ENCODE measurements at places on chromosomes 6 and 20.
A peak's percentile ranks its signal among the peaks of the same experiment; 100 is the strongest.

DNA sequence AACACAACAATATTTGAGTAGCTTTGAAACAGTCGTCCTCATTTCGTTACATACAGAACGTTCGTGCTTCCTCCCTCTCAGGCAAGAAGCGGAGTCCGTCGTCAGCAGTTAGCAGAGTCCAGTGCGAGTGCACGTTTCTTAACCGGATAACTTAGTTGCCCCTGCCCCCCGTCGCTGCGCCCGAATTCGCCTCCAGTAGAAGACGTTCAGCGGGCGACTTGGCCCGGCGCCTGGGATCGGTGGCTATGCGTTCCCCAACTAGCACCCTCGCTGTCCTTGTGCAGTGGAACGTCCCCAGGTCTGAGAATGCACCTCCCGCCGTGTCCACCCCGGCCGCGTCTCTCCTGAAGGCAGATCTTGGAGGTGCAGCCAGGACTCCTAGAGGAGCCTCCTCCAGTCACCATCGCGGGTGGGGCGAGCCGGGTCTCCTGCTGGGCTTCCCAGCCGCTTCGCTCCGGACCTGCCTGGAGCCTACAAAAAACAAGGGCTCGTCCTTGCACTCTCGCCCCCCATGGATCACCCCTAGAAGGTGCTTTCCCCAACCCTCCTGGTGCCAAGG is 910 bp upstream of the PCSK2 start:
- peak; percentile 17 for DNase-seq

DNA sequence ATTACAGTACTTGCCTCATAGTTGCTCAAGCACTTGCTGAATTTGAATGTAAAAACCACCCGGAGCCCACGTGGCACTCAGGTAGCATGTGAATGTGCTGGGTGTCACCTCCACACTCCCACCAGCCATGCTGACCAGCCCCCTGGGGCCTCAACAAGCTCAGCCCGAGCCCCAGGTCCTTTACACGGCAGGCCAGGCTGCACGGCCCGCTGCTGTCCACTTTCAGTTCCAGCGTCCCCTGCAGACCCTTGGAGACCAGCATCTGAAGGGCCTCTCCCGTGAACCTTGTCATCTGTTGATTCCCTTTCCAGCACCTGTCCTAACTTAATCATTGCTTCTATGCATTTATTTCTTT is 33.3 kb upstream of the ZBP1 start:
- peak; percentile 75 for DNase-seq

GRCh38 chr6:73506246-73506645 is 14.6 kb downstream of the EEF1A1 start:
- DNase-seq, result no peak

DNA sequence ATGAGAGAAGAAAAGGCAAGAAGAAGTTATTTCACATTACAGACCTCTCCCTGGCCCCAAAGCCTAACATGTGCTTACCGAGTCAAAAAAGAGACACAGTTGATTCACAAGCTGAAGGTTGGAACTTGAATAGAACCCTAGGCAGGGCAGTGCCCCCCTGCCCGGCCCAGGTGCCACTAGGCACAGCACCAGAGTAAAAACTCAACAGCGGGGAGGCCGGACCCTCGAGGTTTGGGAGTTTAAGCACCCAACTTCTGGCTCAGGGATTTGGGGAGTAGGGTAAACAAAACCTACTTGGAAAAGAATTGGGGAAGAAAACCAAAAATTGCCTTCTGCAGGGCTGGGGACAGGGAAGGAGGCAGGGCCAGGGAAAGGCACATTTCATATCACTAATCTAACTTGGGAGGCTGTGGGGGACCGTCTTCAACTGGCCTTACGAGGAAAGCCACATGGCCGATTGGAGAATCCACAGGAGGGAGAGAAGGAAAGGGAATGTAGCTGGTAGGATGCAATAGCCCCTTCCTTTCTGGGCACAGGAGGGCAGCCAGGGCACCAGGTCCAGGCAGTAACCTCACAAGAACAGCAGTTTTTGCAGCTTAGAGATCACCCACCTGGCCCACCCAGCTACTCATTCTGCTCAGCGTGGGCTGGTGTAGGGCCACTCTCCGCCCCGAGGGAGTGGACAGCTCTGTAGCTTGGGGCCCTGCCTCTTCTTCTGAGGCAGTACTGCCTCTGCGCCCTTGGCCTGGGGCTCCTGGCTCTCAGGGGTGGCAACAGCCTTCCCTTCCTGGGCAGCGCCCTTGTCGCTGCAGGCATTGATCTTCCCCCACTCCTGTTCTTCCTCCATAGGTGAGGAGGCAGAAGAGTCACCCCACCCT is 1.8 kb upstream of the HEBP2 start:
- DNase-seq, result no peak

- no peak for DNase-seq
Measured at GRCh38 chr6:6085928-6086668, 79.4 kb upstream of the NRN1 start.

GRCh38 chr6:135826236-135826804 is 25.2 kb upstream of the PDE7B start:
- peak; percentile 6 for DNase-seq

DNA sequence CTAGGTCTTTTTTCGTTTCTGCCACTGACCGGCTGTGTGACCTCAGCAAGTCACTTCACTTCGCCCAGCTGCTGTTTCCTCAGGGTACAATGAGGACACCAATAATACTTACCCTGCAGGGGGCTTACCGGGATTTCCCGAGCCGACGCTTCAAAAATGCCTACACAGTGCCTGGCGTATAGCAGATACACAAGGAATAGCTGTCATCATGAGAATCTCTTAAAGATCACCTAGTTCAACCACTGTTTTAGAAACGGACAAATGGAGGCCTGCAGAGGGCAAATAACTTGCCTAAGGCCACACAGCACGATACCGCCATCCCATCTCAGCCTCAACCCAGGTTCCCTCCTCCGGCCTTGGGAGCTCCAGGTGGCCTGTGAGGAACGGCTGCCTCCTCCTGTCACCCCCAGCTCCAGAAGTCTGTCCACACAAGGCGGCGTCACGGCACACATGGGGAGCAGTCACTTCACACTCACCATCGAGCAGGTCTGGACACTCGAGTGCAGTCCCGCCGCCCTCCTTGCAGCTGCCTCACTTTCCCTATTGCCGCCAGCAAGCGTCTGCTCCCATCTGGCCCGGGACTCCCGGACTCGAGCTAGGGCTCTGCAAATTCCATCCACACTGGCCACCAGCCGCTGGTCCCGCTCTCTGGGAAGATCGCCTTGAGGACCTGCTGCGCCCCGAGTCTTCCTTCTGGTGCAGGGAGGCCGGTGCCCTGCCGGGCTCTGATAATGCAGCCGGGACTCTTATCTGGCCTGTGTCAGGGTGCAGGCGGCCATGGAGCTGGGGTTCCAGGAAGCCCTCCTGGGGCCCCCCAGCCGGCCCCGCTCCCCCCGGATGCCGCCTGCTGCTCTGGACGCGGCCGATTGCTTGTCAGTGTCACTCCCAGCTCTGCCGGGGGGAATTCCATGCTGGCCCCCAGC is at the start of gene RIPOR3:
Gene RIPOR3, minus strand, starts transcription at position 893 of the 923 bp plus-strand sequence. Its CDS starts 414 bp downstream, at position 479.
- DNase-seq, result no peak

GRCh38 chr6:21450149-21450548 is 143.4 kb upstream of the SOX4 start:
- no peak for DNase-seq

- peak; percentile 90 for DNase-seq
Measured at GRCh38 chr20:31661625-31662371, 24.1 kb downstream of the COX4I2 start.

GRCh38 chr6:5308066-5308465 is 46.8 kb downstream of the FARS2 start:
- no peak for DNase-seq

DNA sequence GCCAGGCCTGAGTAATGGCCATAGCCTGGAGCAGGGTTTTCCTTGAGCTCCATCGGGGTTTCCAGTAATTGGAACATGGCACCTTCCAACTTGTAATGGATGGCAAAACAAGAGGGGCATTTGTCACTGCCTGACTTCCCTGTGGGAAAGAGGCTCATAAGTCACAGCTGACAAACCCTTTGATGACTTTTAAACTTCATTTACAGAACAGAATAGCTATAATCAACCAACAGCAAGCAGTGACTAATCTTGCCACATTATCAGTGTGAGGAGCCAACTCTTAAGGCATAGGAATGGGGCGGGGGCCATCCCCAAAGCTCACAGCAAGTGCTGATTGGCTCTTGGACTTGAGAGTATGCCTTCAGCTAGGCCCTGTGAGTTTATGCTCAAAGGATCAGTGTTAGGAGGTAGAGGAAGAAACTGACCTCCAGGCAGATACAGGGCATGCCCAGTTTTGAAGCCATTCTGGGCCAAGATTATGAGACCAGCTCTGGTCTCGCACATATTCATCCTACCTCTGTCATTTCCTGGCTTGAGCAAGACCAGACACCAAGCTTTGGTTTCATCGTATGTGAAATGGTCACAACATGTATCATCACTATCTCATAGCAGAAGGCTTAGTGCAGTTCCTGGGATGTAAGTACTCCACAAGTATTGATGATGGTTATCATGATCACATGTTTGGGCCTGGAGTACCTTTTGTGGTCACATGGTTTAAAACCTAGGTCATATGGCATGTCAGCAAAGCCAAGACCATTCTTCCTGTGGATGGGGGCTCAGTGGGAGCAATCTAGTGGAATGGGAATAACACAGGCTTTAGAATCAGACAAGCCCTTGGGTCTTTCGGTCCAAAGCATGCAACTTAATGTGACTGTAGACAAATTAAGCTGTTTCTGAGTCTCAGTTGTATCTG is 49.2 kb downstream of the EIF2S2 start:
- DNase-seq, result no peak

DNA sequence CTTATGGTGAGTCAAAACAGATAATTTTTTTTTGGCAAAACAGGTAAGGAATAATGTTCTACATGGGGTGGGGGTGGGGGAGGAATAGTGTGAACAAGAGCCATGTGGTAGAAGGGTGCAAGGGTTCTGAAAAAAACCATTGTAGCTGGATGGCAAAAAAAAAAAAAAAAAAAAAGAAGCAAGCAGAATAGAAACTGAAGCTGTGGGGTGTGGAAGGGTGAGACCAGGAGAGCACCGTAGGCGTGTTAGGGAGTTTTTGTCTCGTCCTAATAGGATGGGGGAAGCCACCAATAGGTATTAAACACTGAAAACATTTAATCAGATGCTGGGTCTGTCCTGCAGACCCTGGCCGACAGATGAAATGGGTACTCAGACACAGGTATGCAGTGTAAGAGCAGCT is 110.1 kb downstream of the ADTRP start:
- no peak for DNase-seq

GRCh38 chr6:151275566-151275965 is 35.8 kb downstream of the AKAP12 start:
- DNase-seq, result no peak

DNA sequence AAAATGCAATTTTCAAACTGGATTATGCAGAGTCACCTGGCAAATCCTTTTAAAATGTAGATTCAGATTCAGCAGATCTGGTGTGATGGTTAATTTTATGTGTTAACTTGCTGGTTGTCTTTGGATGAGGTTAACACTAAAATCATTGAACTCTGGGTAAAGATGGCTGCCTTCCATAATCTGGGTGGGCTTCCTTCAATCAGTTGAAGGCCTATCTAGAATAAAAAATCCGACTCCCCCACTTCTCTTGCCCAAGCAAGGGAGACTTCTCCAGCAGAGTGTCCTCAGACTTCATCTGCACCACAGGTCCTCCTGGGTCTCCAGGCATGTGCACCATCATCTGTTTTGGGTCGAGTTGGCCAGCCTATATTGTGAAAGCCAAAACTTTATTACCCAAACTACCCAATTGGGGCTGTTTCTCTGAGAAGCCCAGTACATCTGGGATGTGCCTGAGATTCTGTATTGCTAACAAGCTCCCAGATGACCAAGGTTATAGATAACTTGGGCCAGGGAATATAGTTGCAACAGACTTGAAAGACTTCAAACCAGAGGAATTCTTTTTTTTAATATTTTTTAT is 1.6 kb upstream of the SLC17A5 start:
- no peak for DNase-seq

GRCh38 chr6:25257686-25258348 is 21.4 kb upstream of the CARMIL1 start:
- no peak for DNase-seq

DNA sequence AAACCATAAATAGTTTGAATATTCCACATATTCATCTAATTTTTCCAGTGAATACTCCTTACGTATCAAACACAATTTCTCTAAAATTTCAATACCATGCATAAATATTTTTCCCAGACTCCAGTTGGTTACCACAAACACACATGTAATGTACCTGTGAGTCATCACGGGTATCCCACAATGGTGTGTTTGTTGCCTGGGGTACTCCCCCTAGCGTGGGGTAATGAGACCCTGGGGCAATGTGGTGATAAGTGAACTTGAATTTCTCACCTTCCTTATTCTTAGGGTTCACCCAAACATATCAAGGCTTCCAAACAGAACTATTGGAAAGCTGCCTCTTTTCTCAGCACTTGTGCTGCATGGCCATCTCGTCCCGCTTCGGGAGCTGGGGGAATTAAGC is 51.0 kb downstream of the STX7 start:
- no peak for DNase-seq

DNA sequence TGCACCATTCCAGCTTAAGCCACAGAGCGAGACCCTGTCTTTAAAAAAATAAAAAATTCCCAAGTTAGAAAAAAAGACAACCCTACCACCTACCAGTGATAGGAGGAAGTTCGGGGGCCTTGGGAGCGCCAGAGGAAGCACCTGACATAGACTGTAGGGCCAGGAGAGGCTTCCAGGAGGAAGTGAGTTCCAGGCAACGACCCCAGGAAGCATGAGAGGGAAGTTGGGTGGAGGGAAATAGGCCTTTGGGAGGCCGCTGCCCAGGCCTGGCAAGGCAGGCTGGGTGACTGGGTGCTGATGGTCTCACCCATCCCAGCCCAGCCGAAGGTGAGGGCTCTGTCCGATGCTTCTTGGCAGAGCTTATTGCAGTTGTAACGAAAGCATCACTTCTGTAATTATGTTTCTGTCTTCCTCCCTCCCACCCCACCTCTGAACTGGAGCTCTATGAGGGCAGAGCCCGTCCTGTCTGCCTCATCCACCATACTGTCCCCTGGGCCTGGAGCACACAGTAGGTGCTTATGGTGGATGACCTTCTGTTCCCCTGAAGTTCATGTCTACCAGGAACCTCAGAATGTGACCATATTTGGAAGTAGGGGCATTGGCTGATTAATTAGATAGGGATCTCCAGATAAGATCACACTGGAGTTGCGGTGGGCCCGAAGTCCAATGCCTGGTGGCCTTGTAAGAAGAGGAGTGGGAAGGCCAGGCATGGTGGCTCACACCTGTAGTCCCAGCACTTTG is 54.1 kb downstream of the UBE2V1 start:
- no peak for DNase-seq

- DNase-seq, result no peak
Measured at GRCh38 chr6:41748102-41748477, 893 bp upstream of the PGC start.

GRCh38 chr20:58569241-58570125 is 54.3 kb upstream of the APCDD1L start:
- DNase-seq, result no peak

GRCh38 chr20:34983089-34983820 is 27.6 kb downstream of the MYH7B start:
- DNase-seq, result no peak

DNA sequence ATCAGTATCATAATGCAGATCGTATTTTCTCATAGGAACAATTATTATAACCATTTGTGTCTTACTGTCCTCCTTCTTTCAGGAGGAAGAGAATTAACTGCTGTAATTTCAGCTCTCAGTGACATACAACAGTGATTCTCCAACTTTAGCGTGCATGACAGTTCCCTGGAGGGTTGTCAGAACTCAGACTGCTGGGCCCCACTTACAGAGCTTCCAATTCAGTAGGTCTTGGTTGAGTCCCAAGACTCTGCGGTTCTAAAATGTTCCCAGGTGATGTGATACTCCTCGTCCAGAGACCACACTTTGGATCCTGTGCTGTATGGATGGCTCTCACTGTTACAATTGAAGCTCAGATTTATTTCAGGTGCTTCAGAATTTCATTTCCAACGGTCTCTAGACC is 72.8 kb downstream of the CAP2 start:
- no peak for DNase-seq

GRCh38 chr6:170516783-170517616 is 36.1 kb downstream of the PSMB1 start:
- DNase-seq, result peak; percentile 74
